H4 (cell line): ENCODE measurements at places on chromosomes 4 and X.
A peak's percentile ranks its signal among the peaks of the same experiment; 100 is the strongest.

DNA sequence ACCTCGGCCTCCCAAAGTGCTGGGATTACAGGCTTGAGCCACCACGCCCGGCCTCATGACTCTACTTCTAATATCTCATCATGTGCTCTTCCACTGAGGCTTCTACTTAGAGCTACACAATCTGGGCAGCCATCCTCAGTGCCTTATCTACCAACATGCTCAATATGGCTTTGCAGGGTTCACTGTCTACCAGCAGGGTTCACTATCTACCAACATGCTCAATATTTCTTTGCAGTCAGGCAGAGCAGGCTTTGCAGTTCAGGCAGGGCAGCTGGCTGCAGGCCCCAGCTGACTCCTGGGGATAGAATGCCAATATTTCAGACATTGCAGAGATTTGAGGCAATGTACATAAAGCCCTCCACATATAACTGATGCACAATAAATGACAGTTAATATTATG is 47.5 kb downstream of the PKD2 start:
- peak; percentile 59 for DNase-seq

DNA sequence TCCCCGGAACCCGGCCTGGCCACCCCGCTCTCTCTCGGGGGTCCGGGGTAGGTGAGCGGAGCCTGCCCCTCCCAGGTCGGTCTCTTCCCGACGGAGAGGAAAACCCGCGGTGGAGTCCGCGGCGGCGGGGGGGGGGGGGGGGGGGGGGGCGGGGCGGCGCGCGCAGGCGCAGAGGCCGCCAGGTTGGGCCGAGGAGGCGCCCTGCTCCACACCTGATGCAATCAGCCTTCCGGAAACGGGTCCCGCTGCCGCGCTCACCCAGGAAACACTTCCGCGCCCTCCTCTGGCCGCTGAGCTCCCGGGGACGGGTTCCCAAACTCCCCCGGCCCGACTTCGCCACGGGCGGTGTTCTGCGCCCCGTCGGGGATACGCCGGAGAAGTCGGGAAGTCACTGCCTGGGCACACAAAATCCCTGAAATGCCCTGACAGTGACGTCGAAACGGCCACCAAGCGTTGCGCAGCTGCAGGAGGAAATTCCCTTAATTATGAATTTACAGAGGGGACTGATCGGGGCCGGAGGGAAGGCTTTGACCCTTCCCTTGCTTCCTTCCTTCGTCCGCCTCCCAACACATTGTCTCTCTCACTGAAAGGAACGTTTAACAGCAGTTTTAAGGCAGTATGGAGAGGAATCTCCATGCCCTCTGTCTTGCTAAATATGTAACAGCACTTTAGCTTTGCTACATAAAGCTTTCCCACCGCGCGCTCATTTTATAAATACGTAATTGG is 2.1 kb upstream of the APBB2 start:
- DNase-seq = peak; percentile 89

GRCh38 chrX:63400340-63400739 is 49.2 kb upstream of the SPIN4 start:
- DNase-seq = no peak

- DNase-seq = no peak
Observed at GRCh38 chr4:151679231-151679630, 81.6 kb downstream of the GATB start.

DNA sequence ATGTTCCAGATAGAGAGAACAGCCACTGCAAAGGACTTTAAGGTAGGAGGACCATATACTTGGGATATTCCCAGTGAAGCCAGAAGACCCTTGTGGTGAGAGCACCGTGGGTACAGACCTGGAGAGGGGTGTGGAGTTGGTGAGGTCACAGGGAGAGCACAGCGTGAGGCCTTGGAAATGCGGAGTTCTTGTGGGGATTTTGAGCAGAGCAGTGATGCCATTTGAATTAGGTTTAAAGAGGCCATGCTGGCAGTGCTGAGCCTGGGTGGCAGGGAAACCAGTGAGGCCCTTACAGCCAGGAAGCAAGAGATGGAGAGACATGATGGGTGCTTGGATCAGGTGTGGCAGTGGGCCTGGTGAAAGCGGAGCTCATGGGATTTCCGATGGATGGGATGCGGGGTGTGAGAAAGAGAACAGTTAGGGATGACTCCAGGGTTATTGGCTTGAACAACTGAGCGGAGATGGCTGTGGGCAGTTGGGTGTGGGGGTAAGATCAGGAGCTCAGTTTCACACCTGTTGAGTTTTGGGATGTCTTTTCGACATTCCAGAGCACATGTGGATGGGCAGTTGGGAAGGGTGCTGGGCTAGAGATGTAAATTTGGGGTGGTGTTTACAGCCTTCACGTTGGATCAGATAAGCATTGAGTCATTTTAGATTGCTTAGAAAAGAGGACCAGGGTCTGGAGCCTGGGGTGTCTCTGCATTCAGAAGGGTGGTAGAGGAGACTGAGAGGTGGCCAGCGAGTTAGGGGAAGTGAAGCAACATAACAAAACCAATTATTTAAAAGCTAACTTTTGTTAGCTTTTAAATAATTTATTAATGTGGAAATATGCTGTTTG is 68.9 kb downstream of the TMEM131L start:
- no peak for DNase-seq
